ENCODE measurements at places on chromosomes 12 and 14.
A peak's percentile ranks its signal among the peaks of the same experiment; 100 is the strongest.

DNA sequence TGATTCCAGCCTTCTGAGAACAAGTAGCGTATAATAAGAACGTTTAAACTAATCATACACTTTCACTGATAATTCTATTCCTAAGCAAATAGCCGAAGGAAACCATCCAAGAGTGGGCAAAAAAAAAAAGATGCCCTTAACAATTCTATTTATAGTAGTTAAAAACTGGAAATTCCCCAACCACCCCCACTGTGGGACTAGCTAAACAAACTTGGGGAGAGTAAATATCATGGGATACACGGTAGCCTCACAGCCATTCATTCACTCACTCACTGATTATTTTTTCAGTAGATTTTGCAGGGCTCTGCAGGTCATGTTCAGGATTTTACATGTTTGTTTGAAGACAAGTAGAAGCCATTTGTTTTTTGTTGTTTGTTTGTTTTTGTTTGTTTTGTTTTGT lies 197.0 kb downstream of the ETV6 start:
- no peak for DNase-seq

GRCh38 chr12:98579347-98579746 lies 14.1 kb upstream of the SLC25A3 start:
- DNase-seq, result no peak

- no peak for DNase-seq
These were observed 5.4 kb downstream of the KIF26A start for GRCh38 chr14:104143521-104144452.

GRCh38 chr14:99158646-99159165 lies 113.3 kb downstream of the BCL11B start:
- DNase-seq, result no peak

DNA sequence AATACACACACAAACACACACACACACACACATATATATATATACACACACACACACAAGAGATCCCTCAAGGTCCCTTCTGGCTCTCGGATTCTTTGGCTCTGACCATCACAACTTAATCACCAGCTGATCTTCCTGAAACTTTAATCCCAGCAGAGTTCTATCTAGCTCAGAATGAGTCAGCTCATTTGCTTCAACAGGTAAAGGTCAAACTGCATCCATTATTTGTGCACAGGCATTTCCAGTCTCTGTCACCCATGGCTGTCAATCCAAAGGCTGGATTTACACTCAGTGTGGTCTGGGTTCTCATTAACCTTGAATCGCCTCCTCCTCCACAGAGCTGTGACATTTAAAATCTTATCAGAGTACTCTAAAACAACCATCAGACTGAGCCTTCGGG lies 113.3 kb upstream of the TMPO start:
- no peak for DNase-seq

DNA sequence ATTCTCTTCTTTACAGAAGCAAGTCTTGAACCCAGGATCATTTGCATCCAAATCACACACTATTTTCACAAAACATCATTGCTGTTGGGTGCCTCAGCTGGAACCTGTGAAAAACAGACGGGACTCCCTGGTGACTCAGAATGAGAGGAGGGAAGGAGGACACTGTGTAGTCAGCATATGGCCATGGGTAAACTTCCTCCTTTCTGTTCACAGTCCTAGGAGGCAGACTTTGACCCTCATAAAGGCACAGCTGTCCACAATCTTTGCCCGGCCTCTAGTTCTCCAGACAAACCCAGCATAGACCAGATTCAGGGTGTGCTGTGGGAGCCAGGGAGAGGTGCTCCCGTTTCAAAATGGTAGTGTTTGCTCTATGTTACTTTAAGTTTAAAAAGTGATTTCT lies 62.0 kb downstream of the DYRK2 start:
- peak; percentile 50 for DNase-seq

DNA sequence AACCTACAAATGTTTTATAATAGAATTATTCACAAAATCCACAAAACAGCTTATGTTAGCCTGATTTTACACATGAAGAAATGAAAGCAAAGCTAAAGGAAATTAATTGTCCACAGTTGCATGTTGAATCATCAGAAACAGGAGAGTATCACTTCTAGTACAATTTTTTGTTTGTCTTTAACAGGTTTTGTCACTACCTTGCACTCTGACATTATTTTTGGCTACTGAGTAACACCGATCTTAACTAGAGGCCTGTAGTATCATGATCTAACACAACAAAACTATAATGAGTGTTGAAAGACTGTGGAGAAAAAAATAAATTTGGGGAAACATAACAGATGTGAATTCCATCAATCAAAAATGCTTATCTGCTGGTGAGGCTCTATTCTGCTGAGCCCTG lies 60.1 kb downstream of the TAOK3 start:
- DNase-seq, result no peak

DNA sequence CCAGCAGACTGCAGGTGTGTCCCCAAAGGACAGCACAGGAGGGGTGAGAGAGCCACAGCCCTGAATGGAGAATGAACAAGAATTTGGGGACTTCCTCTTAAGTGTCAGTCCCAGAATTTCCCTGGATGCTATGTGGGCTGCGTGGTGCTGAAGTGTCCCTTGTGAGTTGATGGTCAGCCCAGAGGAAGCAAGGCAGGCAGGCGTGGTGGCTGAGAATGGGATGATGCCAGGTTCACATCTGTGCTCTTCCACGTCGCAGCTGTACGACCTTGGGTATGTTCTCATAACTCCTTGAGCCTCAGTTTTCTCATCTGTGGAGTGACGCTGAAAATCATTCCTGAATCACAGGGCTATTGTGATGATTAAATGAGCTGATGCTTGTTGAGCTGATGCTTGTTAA lies 62.1 kb upstream of the GPATCH2L start:
- no peak for DNase-seq

GRCh38 chr12:6894321-6894720 lies 10.3 kb upstream of the LRRC23 start:
- DNase-seq, result no peak

GRCh38 chr14:104929268-104930230 lies 4.9 kb downstream of the PLD4 start:
- no peak for DNase-seq

DNA sequence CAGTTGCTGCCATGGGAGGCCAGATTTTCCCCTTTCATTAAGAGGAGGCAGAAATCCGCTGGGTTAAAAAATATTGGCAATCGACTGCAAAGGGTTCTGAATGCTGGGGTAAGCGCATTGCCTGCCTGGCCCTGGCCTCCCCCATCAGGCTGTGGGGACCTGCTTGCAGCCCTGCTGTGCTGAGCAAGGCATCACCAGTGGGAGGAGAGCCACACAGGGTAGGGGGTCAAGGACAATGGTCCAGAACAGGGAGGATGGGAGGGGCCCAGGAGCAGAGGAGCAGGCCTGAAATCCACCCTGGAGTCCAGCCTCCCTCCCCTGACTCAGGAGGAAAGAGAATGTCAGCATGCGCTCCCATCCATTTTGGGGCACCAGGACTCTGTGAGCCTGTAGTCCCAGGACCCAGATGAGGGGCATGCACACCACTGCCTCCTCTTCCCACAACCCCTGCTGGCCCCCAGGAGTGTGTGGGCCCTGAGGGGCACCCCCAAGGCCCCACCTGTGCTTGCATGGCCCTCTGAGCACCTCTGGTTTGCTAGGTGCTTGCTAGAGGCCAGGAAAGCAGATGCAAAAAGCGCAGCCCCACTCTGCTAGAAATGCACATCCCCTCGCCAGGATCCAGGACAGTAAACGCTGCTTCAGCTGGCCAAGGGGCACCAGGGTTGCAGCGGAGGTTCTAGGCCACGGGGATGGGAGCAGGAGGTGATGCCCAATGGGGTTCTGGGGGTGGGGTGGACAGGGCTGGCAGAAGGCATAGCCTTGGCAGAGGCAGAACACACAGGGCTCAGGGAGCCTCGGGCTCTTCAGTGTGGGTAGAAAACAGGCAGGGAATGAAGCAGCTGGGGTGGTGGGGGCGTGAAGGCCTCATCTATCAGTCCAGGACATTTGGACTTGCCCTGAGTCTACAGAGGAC lies 14.6 kb downstream of the TESC start:
- DNase-seq, result no peak

DNA sequence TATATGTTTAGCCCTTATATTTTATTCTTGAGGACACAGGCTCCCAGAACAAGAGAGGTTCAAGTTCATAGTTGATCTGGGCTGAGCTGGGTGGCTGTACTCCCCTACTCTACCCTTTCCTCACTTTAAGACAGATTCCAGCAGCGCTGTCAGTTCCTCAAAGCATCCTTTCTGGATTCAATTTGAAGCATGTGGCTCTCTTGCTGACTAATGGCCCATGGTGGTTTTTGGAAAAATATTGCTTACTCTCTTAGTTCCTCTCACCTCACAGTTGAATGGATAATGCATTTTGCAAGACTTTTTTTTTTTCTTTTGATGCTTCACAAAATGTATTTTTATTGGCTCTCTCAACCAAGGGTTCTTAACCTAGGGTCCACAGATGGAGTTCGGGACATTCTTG lies 4.1 kb downstream of the PELI2 start:
- no peak for DNase-seq

- DNase-seq, result no peak
These were observed 672 bp upstream of the ESR2 start for GRCh38 chr14:64294672-64295413.

DNA sequence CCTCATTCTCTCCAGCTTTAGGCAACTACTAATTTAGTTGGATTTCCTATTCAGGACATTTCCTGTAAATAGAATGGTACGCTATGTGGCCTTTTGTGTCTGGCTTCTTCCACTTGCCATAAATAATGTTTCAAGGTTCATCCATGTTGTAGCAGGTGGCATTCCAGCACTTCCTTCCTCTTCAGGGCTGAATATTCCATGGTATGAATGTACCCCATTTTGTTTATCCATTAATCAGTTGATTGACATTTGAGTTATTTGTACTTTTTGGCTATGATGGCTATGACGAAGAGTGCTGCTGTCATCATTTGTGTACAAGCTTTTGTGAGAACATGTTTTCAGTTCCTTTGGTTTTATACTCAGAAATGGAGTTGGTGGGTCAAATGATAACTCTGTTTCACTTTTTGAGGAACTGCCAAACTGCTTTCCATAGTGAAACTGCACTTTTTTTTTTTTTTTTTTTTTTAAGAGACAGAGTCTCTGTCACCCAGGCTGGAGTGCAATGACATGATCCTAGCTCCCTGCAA lies 6.5 kb upstream of the CDK2AP1 start:
- no peak for DNase-seq

DNA sequence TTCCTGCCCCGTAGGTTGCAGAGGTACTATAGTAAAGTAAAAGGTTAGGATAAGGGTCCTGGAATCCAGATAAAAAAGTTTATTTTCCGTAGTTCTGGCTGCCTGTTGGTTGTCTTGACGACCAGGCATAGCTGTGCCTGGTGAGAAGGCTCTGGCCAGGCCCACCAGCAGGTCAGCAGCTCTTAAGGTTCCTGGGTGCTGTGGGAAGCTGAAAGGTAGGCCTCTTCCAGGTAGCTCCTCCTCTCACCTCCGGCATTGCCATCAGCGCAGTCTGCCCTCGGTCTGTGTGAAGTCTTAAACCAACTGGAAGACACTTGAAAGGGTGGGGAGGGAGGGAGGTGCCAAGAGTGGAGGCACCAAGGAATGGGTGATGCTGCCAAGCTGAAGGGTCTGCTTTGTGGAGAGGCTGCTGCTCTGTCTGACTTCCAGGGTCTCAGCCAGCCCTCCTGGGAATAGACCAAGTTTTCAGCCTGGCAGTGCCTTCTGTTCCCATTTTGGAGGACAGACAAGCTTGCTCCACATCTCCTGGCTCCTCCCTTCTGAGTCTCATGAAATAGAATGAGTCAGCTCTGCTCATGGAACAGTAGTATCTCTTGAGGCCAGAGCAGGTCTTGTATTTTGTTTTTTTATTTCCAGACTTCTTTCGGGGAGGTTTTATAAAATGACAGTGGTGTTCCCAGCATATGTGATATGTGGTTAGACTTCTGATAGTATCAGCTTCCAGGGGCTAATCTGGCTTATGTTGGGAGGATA lies 5.2 kb upstream of the ACADS start:
- no peak for DNase-seq

DNA sequence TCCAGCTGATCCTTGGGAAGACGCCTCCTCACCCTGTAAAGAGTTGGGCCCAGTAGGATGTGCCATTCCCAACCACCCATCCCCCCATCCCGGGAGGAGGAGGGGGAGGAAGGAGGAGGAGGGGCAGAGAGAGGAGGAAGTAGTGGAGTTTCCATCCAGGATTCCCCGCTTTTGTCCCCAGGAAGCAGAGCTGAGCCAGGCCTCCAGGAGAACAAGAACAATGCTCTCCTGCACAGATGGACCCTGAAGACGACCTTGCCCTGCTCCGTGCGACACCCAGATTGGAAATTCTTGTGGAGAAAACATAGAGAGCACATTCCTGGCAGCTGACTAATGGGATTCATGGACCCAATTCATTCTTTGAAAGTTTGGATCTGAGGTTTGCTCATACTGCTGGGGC lies 132.3 kb upstream of the CRY1 start:
- DNase-seq, result no peak

DNA sequence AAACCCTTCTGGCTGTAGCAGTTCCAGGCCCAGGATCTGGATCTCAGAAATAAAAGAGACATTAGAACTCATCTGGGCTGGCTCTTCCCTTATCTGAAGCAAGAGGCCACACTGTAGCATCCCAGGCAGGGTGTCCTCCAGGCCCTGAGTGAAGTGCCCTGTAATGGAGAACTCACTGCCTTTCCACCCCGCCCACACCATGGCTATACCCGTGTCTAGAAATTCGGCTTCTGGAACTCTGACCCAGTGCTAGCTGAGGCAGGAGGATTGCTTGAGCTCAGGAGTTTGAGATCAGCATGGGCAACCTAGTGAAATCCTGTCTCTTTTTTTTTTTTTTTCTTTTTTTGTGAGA lies 23.5 kb upstream of the PLEKHG3 start:
- no peak for DNase-seq

DNA sequence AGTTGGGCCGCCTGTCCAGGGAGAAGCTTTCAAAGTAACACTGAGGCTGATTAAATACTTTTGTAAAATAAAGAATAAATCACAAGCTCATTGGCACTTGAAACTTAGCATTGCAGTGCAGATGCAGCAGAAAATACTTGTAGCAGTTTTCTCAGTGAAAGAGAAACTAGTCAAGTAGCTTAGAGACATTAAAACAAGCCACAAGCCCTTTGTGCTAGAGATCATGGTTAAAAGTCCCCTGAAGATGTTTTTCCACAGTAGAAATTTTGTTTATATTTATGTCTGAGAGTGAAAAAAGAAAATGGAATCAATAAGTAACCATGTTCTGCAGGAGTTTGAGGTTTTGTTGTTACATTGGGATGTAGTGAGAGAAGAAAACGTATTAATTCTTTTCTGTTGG lies 5.9 kb downstream of the PSEN1 start:
- no peak for DNase-seq

DNA sequence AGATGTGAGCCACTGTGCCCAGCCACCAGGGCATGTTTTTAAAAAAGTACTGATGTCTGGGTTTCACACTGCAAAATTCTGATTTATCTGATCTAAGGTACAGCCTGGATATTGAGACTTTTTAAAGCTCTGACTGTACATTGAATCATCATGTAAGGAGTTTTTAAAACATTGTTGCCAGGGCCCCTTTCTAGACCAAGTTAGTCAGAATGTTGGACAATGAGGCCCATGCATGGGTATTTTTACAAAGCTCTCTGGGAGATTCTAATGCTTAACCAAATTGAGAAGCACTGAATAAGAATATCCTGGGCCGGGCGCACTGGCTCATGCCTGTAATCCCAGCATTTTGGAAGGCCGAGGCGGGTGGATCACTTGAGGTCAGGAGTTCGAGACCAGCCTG lies 16.7 kb downstream of the TMEM19 start:
- no peak for DNase-seq

Data from HFF-Myc (cell line).